IMR-90 (cell line): ENCODE measurements at places on chromosomes 5 and 9. TPM values are rescaled to one million over a fixed set of nuclear protein-coding genes. Genes with fewer than 3 reads are reported as not detected.

The PTGES gene
- total RNA-seq, result 2.8 and 3.2 TPM in 2 replicates

The GAPT gene
- not detected in 2 replicates for total RNA-seq

The CETN3 gene
- total RNA-seq, result 1.1 and 2.5 TPM in 2 replicates

The SLC6A18 gene
- not detected in 2 replicates for total RNA-seq

The IL17B gene
- 0.28 TPM in 1 of 2 replicates, not detected in the other for total RNA-seq

The IL4 gene
- total RNA-seq, result not detected in 2 replicates

The BNC2 gene
- 37.8 and 45.2 TPM in 2 replicates for total RNA-seq

The RFESD gene
- 2.7 and 3.6 TPM in 2 replicates for total RNA-seq

The MED27 gene
- total RNA-seq, result 51.9 and 63.4 TPM in 2 replicates

The POU5F2 gene
- 1.1 and 1.4 TPM in 2 replicates for total RNA-seq

The GLRA1 gene
- not detected in 2 replicates for total RNA-seq

The HBEGF gene
- total RNA-seq, result 18.8 and 26.9 TPM in 2 replicates
